ENCODE measurements at places on chromosomes 5 and 9. TPM values are rescaled to one million over a fixed set of nuclear protein-coding genes. Genes with fewer than 3 reads are reported as not detected.

DNA sequence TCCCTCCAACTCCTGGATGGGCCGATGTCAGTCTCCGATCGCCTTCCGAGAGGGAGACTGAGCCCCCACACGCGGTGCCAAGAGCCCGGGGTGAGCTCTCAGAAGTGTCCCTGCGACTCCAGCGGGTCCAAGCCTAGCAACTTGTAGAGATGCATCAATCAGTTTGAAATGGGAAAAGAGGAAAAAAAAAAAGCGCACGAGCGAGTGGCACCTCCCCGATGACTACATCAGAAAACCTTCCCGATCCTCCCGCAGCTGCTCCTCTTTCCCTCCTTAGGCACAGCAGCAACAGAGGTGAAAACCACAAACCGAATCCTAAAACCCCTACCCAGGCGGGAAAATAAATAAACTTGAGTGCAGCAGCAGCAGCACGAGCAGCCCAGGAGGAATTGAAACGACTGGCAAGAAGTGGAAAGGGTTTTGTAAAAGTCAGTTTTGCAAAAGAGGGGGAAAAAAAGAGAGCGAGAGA lies 1.0 kb upstream of the EFNA5 start:
- DNase-seq: no peak

- DNase-seq: no peak
These were observed 176.9 kb downstream of the RAB3C start for GRCh38 chr5:58759745-58760144.

Gene CDK5RAP2
- total RNA-seq: 36.3 TPM

DNA sequence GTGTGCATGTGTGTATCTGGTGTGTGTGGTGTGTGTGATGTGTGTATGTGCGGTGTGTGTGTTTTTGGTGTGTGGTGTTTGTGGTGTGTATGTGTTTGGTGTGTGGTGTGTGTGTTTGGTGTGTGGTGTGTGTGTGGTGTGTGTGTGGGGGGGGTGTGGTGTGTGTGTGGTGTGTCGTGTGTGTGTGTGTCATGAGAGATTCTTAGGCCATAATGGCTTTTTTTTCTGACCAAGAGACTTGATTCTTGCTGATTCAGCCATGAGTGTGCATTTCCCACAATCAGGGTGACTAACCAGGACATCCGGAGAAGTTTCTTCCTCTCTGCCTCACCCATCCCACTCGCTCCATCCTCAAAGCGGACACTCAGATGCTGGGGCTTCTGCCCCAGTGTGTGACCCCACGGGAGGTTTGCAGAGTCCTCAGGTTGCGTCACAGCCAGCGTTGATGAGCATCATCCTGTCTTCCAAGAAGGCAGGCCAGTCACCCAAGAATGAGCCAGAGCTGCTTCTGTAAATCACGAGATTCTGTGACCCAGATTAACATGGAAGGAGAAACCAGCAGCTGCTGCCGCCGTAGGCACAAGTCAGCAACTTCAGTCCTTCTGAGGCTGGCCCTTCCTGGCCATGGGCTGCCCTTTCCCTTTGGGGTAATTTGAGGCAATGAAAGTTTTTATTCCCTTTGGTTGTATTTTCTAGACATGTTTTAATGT lies 12.5 kb upstream of the CTSL start:
- DNase-seq: no peak

- no peak for DNase-seq
These were observed 120.4 kb upstream of the RETREG1 start for GRCh38 chr5:16737209-16737608.

Gene GFI1B
- total RNA-seq: not detected

GRCh38 chr5:74415695-74416102 lies 224.8 kb downstream of the ENC1 start:
- DNase-seq: no peak

Gene BICD2
- 41.9 TPM for total RNA-seq

- no peak for DNase-seq
These were observed 261.8 kb downstream of the CTNND2 start for GRCh38 chr5:11642438-11642837.

DNA sequence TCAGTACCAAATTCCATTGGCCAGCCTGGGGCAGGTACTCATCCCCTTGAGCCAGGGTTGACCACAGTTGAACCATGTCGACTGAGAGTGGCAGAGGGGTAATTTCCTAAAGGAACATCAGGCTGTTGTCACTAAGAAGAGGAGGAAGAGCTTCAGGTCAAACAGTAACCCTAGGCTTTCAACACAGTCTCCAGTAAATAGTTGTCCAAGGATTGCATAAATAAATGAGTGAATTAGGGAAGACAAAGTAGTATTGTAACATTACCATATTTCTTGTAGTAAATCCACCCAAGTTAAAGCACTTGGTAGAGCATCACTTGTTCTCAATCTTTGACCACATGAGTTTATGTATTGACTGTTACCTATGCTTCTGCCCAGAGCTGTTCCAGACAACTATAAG lies 7.4 kb downstream of the PSAT1 start:
- no peak for DNase-seq

Gene ZNF454
- total RNA-seq: 0.49 TPM

Gene SH3RF2
- 0.33 TPM for total RNA-seq

GRCh38 chr5:126000507-126000906 lies 422.7 kb upstream of the GRAMD2B start:
- DNase-seq: no peak

- no peak for DNase-seq
These were observed 244.8 kb downstream of the MPDZ start for GRCh38 chr9:13034694-13035002.

GRCh38 chr5:168985454-168985853 lies 315.5 kb downstream of the SLIT3 start:
- no peak for DNase-seq

DNA sequence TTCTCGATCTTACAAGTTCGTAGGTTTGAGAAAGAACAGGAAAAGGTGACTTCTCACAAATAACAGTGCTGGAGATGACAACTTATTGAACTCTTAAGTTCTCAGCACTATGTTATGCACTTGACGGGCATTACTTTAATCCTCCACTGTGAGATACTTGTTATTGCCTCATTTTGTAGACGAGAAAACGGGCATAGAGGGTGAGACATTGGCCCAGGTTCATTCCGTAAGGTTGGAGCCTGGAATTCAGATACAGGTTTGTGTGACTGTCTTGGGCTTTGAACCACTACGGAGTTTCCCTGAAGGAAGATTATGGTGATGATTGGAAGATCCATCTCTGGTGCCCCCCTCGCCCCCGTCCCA lies 657 bp downstream of the MAT2B start:
- DNase-seq: no peak

DNA sequence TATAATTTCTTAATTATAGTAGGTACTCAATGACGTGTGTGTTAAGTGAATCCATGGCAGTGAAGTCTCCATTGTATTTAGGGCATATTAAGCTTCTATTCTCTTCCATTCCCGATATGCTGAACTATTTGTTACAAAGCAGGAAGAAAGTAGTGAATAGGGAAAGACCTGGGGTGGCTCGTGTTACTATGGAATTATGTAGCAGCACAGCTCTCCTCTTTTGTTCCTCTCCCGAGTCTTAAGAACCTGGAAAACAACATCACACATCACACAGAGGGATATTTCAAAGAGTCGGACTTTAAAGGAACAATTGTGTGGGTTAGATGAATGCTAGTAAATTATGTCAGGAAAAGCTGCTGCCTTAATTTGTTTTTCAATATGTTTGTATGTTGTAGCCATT lies 131.8 kb downstream of the PCSK5 start:
- no peak for DNase-seq

Gene BTNL3
- total RNA-seq: not detected

GRCh38 chr9:106218427-106218826 lies 524.1 kb downstream of the TMEM38B start:
- no peak for DNase-seq

DNA sequence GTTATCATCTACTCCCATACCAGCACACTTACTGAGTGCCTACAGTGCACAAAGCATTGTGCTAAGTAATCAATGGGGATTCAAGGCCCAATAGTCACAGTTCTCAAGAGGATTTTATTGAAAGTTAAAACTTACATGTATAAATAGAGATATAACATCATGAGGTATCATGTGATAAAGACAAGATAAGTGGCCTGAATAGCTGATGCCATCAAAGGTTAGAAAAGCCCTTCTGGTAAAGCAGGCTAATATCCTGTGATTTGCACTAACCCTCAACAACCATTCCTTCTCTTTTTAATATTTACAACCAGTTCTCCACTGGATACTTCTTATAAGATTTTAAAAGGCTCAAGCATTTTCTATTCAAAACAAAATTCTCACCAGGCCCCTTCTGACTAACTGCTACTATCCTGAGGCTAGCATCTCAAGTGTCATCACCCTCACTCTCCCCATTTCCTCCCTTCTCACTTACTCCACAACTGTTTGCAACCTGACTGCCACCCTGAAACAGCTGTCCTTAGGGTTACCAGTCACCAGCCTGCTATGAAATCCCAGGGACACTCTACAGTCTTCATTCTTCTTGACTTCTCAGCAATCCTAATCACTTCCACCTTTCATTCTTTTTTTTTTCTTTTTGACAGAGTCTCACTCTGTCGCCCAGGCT lies 377.9 kb downstream of the ENC1 start:
- no peak for DNase-seq

DNA sequence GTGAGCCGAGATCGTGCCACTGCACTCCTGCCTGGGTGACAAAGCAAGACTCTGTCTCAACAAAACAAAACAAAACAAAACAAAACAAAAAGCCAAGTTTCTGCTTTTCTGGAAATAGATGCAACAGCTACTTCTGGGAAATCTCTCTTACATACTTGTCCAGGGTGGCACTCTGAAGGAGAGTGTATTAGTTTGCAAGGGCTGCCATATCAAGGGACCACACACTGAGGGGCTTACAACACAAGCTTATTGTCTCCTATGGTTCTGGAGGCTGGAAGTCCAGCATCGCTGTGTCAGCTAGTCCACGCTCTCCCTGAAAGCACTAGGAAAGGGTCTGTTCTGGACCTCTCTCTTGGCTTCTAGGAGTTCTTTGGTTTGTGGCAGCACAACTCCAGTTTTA lies 277.9 kb upstream of the WWC1 start:
- DNase-seq: no peak

GRCh38 chr5:127856292-127856691 lies 153.1 kb downstream of the CCDC192 start:
- DNase-seq: no peak

Gene PCDHA13
- 1.1 TPM for total RNA-seq

GRCh38 chr9:104143550-104143910 lies 49.4 kb downstream of the SMC2 start:
- no peak for DNase-seq

Gene ATP10B
- total RNA-seq: not detected

- no peak for DNase-seq
These were observed 20.8 kb upstream of the OR2S2 start for GRCh38 chr9:35978792-35979191.

GRCh38 chr9:99140685-99141314 lies 35.9 kb downstream of the TGFBR1 start:
- DNase-seq: no peak

Gene ENTR1
- total RNA-seq: 52.9 TPM

Gene SLCO6A1
- total RNA-seq: 1.1 TPM

GRCh38 chr9:10079284-10079964 lies 533.4 kb downstream of the PTPRD start:
- no peak for DNase-seq

- DNase-seq: no peak
These were observed 312.9 kb upstream of the RPS23 start for GRCh38 chr5:82591021-82591515.

GRCh38 chr5:98363157-98363556 lies 410.3 kb upstream of the RGMB start:
- DNase-seq: no peak

DNA sequence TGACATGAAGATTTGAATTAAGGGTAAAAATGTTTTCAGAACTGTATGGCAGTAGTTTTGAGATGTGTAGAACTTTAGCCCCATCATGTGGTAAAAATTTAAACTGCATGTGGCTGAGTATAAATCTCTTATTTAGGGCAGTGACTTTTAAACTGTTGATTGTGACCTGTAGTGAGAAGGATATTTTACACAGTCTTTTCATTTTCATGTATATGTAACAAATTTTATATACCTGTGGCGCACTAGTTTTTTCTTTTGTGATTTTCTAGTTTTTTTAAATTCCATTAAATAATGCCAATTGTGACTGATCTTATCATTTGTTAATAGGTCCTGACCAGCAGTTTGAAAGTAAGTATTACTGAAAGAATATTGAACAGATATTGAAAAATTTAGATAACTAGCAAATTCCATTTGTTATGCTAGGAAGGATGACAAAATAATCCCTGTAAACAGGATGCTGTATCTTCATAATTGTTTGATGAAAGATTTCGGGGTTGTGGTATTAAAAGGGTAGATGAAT lies 47.2 kb downstream of the GPBP1 start:
- no peak for DNase-seq

DNA sequence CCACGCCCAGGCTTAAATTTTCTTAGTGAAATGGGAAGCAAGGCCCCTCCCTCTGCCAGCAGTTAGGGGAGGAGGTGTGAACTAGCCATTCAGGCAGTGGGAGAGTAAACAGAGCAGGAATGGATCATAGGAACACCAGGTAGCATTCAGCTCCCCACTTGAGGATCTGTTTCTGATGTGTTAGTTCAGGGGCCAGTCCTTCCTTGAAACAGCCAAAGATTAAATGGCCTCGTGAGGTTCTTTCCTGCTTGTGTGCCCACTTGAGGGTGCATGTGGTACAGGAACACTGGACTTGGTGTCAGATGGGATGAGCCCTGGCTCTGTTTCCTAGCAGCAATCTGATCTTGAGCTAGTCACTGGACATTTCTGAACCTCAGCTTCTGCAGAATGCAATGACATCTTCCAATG lies 21.2 kb downstream of the FAXDC2 start:
- DNase-seq: no peak

DNA sequence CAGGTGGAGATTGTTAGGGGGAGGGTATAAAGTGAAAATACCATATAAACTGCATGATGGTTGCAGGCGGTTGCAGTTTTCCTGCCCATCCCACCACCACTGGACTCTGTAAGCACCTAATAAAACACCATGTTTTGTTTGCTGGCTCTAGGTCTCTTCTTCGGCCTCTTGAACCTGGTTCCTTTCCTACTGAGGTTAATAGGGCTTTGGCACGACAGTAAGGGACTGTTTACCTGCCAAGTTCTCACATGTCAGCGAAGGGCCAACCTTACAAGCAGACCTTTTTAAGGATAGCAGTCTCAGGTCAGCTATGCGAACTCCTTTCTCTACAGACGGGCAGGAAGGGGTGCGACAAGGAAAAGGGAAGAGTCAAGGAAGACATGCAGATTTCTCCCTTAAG lies 3.4 kb upstream of the RFESD start:
- DNase-seq: no peak

All from chondrocyte (in vitro differentiated cells).